ENCODE measurements at places on chromosomes 2 and 18. TPM values are rescaled to one million over a fixed set of nuclear protein-coding genes. Genes with fewer than 3 reads are reported as not detected.

- DNase-seq, result no peak
- H3K4me3 ChIP-seq, result no peak overlapping the region
- no peaks in the 10 kb centered on the region for H3K4me1 ChIP-seq
- H3K27me3 ChIP-seq, result no peaks in the 10 kb centered on the region
- no peak overlapping the region for H3K27ac ChIP-seq
These were observed 14.5 kb downstream of the VPS4B start for GRCh38 chr18:63407734-63408133.

Gene WDR43
- total RNA-seq, result 14.8 TPM

GRCh38 chr2:1800306-1800705 is 56.0 kb upstream of the PXDN start:
- no peaks in the 10 kb centered on the region for H3K27me3 ChIP-seq
- no peak overlapping the region for H3K27ac ChIP-seq
- no peak overlapping the region for H3K4me3 ChIP-seq
- DNase-seq, result no peak

DNA sequence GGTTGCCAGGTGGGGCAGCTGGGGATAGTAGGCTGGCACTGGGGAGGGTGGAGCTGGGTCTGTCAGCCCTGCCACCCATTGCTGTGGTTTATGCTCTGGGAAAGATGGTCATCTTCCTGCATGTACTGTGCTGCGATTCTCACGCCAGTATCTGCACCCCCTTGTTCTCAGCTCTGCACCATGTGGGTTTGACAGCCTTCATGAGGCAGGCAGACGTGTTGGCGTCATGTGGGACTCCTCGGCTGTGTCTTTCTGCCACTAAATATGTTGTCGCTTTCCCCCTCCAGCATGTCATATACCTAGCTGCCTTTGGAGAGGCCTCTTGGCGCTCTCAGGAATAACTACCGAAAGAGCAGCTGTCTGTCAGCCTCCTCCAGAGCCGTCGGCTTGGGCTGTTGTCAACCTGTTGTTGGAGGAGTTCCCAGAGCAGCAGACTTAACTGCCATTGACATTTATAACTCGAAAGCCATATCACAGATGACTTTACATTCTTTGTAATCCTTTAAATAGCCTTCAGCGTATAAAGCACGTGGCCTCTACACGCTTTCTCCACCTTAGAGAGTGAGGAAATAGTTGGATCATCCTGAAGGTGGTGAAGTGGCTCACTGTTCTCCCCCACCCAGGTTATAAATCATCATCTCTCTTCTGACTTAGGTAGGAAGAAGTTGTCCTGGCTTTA is 80.4 kb upstream of the MGAT5 start:
- peaks cover 3% of the 10 kb centered on the region for H3K4me1 ChIP-seq
- H3K4me3 ChIP-seq, result no peak overlapping the region
- no peaks in the 10 kb centered on the region for H3K27me3 ChIP-seq

DNA sequence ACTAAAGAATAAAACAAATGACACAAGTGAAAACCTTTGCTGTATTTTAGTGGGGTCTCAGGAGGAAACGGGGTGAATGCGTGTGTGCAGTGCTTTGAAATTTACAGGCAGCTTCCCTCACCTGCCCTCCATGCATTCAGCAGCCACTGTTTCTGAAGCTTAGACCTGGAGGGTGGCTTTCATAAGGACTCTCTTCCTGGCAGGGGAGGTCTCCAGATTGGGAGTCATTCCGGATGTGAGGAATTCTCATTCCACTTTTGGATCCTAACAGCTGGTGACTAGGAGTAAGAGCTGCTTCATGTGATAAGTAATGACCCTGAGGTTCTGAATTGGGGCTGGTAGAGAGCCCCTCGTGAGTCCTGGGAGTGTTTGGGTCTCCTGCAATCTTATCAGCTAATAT is 192.5 kb downstream of the SH3BP4 start:
- no peak for DNase-seq
- no peak overlapping the region for H3K27ac ChIP-seq
- no peak overlapping the region for H3K4me3 ChIP-seq
- H3K4me1 ChIP-seq, result no peaks in the 10 kb centered on the region

DNA sequence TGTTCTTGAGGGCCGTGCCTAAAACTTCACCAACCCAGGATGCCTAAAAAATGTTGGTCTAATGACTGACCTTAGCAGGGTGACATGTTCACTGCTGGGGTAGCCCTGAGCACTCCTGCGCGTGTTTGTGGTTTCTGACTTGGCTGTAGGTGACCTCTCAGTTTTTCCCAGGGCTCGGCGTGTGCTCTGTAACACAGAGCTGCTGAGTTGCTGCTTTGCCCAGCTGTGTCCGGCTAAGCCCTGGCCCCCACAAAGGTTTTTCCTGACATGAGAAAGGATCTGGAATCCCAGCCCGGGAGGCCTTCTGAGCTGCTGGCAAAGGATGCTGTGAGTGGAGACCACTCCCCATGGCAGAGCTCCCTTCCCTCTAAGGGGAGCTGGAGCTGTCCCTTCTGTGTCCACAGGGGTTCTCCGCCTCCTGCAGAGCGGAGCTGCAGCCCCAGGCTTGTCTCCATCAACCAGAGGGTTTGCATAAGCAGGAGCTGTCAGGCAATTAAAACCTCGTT is 52.7 kb downstream of the CRIM1 start:
- H3K27ac ChIP-seq, result no peak overlapping the region
- no peaks in the 10 kb centered on the region for H3K27me3 ChIP-seq
- H3K4me3 ChIP-seq, result no peak overlapping the region
- no peak for DNase-seq
- no peaks in the 10 kb centered on the region for H3K36me3 ChIP-seq
- H3K4me1 ChIP-seq, result peaks cover 4% of the 10 kb centered on the region

Gene TUBA4B
- total RNA-seq, result not detected

Gene NGEF
- 4.8 TPM for total RNA-seq

All from pancreas (tissue), 10 donors.